Left renal cortex interstitium (tissue), 4 donors: ENCODE measurements at places on chromosomes 2 and 18. TPM values are rescaled to one million over a fixed set of nuclear protein-coding genes. Genes with fewer than 3 reads are reported as not detected.

CGREF1 gene
- polyA plus RNA-seq: 5.4 TPM

FOSL2 gene
- polyA plus RNA-seq: 24.0 TPM

KCNK3 gene
- polyA plus RNA-seq: 3.6 TPM

LCT gene
- 0.03 TPM for polyA plus RNA-seq

DNA sequence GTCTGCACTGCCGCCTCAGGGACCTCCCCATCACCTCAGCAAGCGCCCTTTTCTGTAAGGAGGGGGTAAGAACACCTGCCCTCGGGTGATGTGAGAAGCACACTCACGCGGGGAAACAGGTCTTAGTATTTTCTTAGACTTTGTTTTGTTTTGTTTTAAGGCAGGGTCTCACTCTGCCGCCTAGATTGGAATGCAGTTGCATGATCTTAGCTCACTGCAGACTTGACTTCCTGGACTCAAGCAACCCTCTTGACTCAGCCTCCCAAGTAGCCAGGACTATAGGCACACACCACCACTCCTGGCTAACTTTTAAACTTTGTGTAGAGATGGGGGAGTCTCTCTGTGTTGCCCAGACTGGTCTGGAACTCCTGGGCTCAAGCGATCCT is 37.1 kb downstream of the RAMP1 start:
- DNase-seq: no peak

DNA sequence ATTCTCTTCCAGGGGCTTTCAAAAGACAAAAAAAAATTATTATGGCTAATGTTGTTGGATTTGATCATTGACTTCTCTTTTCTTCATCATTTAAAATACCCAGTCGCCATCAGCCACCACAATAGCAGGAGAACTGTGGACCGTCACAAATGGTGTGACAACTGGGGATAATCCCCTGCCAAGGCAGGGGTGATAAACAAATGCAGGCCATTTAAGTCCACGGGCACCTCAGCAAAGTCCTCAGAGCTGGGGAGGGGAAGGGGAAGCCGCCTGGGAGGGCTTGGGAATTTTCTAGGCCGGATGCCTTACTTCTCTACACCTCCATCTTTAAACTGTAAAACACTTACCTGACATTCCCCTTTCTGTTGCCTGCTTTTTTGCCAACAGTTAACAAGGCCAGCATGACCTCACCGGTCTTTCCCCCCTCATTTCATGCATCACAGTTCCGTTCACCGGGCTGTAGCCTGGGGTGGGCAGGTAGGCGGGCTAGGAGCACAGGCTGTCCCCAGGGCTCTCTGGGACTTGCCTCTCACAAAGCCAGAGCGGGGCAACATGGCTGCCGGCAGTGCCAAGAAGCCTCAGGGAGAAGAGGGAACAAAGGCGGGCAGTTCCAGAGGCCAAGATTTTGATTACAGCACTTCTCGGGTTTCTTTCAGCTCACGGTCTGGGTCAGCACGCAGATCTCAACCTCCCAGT is 820.4 kb downstream of the BCL11A start:
- no peak for DNase-seq

GRCh38 chr2:169093535-169093934 is 24.2 kb downstream of the DHRS9 start:
- no peak for DNase-seq

DNA sequence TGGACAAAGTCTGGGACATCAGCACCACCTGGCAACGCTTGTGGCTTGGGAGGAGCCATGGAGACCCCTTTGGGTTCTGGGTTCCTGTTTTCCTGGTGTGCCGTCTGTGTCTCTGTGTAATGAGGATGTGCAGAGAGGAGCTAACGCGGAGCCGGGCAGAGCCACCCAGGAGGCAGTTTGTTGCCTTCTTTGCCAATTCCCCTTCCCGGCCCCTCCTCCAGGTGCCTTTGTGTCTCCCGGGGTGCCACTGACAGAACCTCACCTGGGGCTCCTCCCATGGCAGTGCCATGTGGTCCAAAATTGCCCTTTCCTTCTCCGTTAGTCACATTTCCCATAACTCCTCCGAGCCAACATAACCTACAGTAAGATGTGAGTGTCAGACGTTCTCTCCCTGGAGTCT is 13.0 kb downstream of the POMC start:
- DNase-seq: no peak

DNA sequence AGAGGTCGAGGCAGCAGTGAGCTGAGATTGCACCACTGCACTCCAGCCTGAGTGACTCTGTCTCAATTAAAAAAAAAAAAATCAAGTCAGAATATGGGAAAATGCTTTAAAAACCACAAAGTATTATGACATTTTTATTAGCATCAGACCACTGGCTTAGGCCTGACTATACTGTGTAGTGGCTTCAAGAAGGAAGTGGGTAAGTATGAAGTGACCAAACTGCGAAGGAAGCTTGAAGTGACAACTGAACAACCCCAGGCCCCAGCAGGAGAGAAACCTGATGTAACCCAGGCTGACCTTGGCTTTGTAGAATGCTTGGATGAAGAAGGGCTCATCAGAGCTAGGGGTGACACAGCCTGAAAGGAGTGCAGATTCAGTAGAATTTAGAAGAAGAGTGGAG is 21.4 kb upstream of the HAAO start:
- DNase-seq: no peak

GRCh38 chr18:9673296-9674251 is 34.5 kb upstream of the RAB31 start:
- DNase-seq: no peak

GRCh38 chr18:74508366-74508765 is 12.2 kb downstream of the CNDP2 start:
- no peak for DNase-seq

DNA sequence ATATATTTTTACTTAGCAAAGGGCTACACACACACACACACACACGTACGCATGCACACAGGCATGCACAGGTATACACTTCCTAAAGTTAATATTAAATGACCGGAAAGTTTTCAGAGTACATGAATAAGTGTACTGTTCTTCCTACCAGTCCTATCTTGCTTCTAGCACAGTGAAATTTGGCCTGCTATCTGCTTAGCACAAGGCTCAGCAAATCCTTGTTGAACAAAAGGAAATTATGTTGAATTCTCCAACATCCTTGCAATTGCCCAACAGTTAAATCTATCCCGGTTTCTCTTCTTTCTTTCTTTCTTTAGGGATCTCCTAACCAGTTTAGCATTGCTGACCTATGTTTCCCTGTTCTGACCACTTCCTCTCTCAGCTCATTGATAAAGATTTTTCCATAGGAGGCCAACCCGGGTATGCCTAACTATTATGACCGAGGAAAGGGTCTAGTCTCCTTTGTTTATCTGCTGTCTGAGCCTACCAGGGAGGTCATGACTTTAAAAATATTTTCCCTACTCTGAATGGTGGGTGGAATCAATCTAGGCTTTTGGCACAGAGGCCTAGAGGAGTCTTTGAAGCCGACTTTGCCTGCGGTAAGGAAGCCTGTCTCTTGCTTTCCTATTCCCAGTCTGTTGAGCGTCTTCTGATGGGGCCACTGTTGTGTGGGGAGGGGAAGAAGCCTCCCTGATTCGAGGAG is 400.7 kb downstream of the HRH4 start:
- no peak for DNase-seq

DNA sequence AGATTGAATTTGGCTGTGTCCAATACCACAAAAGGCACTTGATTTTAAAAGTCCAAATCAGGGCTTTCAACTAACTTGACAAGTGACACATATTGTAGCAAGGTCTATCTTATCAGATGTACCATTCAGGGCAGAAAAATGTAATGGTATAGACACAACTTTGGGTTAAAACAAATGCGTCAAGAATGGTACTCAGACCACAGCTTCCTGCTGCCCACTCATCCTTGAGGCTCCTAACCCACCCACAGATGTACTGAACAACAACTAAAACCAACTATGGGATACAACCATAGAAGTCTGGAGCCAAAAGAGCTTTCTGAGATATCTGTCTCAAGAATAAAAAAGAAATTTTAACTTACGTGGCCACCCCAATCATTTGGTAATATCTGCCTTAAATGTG is 105.2 kb downstream of the RBM43 start:
- no peak for DNase-seq

- no peak for DNase-seq
These were observed 173.3 kb upstream of the TNP1 start for GRCh38 chr2:217033186-217033585.

DNA sequence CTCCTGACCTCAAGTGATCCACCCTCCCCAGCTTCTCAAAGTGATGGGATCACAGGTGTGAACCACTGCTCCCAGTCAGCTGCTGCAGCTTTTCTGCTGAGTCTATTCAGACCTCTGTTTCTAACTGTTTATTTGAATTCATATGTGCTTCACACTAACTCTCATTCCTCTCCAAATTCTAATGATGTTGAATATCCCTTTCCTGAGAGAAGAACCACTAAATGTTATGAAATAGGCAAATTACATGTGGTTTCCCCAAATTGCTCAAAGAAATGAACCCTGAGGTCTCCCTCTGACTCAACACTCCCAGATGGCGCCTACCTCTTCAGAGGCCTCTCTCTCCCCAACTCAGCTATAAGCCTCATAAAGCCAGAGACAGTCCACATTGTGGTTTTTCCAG is 98.6 kb downstream of the IRS1 start:
- DNase-seq: no peak
